ENCODE measurements at places on chromosomes 16 and 17.
A peak's percentile ranks its signal among the peaks of the same experiment; 100 is the strongest.

GRCh38 chr17:73545109-73546032 is 98.9 kb downstream of the SDK2 start:
- DNase-seq = no peak

- no peak for DNase-seq
Observed at GRCh38 chr17:47076171-47076570, 97.1 kb upstream of the RPRML start.

DNA sequence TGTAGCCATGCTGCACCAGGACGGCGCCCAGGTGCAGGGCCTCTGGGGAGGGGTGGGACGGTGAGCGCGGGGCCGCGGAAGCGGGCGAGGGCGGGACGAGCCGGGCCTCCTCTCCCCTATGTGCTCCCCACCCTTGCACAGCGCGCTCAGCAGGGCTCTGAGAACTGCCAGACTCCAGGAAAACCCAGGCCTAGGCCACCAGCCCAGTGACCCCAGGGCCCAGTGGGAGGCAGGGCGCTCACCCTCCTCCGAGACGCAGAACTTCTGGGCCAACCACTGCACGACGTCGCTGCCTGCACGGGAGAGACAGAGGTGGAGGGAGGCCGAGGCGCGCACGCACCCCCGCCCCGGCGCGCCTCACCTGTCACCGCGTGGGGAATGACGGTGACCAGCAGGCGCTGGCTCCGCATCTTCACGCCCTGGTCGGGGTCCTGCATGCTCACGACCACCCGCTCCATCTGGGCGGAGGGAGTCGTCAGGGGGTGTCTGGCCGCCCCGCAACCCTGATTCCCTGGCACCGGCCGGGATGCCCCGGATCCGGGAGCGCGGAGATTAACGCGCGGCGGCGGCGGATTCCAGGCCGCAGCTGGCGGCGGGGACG is 603 bp downstream of the RGS11 start:
- DNase-seq = peak; percentile 81

DNA sequence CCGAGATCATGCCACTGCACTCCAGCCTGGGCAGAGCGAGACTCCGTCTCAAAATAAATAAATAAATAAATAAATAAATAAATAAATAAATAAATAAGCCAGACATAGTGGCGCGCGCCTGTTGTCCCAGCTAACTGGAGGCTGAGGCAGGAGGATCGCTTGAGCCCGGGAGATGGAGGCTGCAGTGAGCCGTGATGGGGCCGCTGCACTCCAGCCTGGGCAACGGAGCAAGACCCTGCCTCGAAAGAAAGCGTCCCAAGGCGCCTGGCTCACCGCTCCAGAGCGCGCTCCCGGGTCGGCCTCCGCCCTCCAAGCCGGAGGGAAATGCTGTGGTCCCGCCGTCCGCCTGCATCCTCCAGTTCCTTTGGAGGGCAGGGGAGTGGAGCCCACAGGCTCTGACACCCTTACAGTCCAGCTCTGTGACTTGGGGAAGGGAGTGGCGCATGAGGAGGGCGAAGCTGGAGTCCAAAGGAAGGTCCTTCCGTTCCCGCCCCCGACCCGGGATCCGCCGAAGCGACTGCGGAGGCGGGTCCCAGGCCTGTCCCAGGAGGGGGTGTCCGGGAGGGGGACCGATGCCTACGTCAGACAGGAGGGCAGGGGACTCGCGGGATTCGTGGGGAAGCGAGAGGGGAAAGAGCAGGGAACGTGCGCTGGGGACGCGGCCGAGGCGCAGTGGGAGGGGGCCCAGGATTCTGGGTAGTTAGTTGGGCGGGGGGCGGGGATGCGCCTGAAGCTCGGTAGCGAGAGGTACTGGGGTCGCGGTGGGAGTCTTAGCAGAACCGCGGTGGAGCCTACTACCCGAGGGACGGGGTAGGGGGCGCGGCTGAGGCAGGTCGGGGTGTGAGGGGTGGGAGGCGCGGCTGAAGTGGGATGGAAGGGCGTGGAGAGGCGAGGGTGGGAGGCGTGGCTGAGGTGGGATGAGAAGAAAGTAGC is 8.4 kb upstream of the TRPV2 start:
- no peak for DNase-seq

DNA sequence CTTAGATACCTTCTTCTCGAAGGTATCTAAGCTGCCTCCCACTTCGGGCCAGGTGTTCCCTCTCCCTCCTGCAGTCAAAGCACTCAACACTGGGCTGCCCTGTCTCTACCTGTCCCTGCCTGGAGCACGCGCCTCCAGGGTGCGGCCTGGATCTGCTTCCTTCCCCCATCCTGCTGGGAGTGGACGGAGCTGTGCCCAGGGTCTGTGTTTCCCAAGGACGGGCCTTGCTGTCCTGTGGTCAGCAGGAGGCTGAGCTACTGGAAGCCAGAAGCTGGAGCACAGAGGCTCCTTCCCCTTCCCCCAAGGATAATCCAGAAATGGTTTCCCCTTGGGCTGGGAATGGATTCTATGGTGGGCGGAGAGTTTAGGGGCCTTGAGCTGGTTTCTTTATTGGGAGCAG is 16.7 kb downstream of the LLGL2 start:
- DNase-seq = no peak

DNA sequence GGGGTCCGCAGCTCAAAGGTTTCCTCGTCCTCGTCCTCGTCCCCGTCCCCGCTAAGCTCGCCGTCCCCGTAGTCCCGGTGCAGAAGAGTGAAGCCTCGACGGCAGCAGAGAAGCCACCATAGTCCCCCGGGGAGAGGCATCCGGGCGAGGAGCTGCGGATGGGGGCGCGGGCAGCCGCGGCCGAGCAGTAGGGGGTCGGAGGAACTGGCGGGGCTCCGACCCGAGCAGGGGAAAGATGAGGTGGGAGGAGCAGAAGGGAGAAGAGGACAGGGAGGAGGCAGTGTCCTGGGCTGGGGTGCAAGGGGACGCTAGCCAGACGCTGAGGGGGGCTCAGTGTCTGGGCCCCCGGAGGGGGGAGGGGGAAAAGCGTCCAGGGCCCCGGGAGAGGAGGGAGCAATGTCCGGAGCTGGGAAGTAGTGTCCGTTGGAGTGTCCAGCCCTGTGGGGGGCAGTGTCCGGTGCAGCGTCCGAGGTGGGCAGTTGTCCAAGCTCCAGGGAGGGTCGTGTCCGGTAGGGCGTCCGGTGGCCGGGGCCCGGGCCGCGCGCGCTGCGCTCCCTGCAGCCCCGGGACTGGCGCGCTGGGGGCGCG is at the start of gene PLEKHH3:
Gene PLEKHH3, minus strand, starts transcription at position 571 of the 588 bp plus-strand sequence. Its CDS starts 431 bp downstream, at position 140.
- DNase-seq = no peak

GRCh38 chr16:88651276-88651988 is 579 bp upstream of the CYBA start:
- no peak for DNase-seq

GRCh38 chr16:87874639-87875427 is 5.5 kb upstream of the SLC7A5 start:
- DNase-seq = no peak

GRCh38 chr16:26464576-26465266 is 602.0 kb upstream of the C16orf82 start:
- no peak for DNase-seq

DNA sequence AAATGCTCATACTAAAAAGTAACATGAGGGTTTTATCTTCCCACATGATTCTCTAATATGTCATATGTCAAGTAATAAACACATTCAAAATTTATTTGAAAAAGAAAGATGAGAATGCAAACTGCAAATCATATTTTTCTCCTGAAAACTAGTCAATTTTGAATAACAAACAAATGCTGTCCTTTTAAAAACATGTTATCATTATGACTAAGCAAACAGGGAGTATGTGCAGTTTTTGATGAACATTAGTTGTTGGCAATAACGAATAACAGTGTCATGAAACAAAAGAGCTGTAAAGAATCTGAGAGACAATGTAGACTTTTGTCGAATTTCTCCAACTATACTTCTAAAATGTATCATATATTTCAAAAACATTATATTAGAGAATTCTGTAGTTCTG is 34.8 kb downstream of the RPGRIP1L start:
- no peak for DNase-seq

DNA sequence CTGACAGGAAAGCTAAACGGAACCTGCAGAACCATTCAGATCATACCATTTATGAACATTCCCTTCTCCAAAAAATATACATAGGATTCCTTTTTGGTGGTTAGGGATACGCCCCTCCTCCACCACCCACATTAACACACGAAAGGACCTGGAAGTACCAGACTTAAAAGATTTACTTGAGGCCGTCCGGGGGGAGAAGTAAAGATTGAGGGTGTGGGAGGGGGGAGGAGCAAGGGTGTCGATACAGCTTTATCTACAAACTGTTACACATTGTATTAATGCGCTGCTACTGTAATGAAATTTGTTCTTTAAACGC is 537 bp downstream of the PALB2 start:
- no peak for DNase-seq

GRCh38 chr17:71921796-71922195 is 199.0 kb upstream of the SOX9 start:
- DNase-seq = no peak

GRCh38 chr17:76160896-76161528 is 20.0 kb upstream of the FOXJ1 start:
- no peak for DNase-seq

- no peak for DNase-seq
Observed at GRCh38 chr17:69525920-69526841, 111.7 kb downstream of the MAP2K6 start.

DNA sequence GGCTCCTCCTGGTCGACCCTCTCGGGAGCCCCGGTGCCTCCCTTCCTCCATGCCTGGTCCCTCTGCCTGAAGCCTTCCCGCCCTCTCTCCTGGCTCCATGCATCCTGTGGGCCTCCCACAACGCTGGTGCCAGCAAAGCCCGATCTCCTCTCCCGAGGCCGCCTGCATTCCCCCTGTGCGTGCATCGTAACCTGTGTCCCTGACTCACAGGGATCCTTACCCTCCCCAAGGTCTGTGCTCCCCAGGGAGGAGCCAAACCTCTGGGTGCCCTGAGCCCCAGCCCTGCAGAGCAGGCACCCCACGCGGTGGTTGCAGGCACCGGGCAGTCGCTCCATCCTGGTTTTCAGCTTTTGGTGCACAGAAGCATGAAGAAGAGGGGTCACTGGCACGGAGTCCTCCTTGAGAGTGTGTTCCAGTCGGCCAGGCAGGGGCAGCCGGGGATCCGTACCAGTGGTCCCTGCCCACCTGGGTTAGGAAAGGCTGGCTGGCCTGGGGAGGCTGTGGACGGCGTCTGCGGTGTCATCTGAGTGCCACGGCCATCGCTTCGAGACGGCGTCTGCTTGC is 1.8 kb upstream of the ENPP7 start:
- DNase-seq = no peak

GRCh38 chr16:85968041-85968920 is 69.3 kb downstream of the IRF8 start:
- no peak for DNase-seq

GRCh38 chr16:48608871-48609651 is 919 bp downstream of the N4BP1 start:
- DNase-seq = peak; percentile 90

DNA sequence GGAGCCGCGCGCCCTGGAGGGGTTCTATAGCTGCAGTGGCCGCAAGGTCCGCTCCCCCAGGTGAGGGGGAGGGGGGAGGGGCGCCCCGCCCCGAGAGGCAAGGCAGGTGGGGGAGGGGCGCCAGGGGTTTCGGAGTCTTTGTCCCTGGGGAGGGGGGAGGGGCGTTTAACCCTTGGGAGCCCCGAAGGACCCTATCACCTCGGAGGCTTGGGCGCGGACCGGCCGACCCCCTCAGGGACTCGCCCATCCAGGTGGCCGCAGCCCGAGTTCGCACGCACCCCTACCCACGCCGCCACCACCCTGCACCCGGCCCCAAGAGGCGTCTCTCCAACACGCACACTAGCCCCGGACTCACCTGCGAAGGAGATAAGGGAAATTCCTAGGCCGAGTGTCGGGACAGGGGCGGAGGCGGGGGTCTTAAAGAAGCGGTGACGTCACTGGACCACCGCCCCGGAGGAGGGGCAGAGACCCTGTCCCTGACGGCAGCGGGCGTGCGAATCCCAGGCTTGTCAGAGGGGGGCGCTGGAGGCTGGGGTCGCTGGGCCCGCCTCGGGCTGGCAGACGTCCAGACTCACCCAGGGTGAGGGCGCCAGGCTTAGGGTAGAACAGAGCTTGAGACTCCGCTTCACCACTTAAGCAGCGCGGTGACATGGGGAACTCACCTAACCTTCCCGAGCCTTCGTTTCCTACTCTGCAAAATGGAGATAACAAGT is at the start of gene CLDN6:
Gene CLDN6, minus strand, starts transcription at position 390 of the 713 bp plus-strand sequence. CDS start 2,162 bp downstream, outside the sequence.
- DNase-seq = no peak

DNA sequence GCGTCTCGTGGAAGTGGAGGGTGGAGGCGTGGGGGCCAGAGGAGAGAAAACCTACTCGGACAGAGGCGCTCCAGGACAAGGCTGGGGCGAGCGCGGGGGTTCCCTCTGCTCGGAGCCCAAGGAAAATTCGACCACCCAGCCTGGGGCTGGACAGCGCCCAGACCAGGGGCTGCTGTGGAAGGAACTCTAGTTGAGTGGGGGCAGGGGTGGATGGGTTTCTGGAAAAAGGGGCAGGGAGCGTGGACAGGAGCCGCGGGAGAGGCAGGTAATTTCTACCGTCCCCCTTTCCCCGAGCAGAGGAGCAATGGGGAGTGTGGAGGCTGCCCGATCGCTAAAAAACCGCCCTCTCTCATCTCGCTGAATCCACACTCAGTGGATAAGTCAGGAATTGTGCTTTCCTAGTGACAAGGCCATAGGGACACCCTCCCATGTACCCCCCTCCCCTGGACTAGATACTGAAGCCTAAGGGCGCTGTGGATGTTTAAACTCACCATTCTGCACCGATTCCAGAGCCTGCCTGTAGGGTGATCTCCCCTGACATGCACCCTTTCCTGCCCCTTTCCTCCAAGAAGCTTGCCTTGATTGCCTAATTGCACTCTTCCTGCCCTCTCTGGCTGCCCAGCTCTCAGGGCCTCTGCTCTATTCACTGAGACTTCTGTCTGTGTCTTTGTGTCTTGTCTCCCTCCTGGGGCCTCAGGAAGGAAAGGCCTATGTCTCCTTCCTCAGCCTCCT is 90.7 kb upstream of the TMEM97 start:
- DNase-seq = no peak

- DNase-seq = no peak
Observed at GRCh38 chr16:2505695-2506094, 8.1 kb upstream of the ATP6V0C start.

DNA sequence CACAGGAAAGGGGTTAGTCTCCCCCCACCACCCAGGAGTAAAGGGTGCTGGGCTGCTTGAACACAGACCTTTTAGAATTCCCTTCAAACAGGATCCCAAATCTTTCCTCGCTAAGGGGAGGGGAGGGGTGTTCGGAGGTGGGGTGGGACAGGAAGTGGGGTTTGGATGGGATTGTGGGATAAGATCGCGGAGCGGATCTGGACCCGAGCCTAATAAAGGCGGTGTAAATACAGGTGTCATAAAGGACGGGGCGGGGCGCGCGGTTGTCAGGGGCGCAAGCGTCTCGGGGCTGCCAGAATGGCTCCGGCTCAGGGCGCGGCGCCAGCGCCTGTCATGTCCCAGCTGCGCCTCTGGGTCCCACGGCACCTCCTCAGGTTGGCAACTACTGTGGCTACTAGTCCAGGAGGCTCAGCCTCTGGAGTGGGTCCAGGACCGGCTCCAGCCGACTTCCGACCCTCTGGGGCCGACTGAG is 59.8 kb upstream of the FBXO47 start:
- peak; percentile 81 for DNase-seq

- DNase-seq = no peak
Observed at GRCh38 chr16:29710227-29711219, 31.5 kb downstream of the QPRT start.
